D721Med (cell line): ENCODE measurements at places on chromosomes 7 and 10.

DNA sequence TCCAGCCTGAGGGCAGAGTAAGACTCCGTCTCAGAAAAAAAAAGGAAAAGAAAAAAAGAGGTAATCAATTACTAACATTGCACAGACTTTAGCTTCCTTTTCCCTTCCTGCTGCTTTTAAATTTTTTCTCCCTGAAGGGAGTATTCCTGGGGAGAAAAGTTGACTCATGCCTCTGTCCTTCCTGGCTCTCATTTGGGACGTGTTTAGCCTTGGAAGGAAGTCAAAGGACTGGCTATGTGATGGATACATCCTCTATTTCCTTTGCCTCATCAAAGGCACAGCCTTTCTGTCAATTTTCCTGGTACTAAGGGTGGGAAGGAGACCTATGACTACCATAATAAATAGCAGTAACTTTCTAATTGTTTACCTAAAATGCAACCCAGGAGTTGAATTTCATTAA is 77.6 kb downstream of the ITGA8 start:
- no peak for DNase-seq

- DNase-seq = no peak
Measured at GRCh38 chr7:35617041-35617440, 77.9 kb downstream of the HERPUD2 start.

DNA sequence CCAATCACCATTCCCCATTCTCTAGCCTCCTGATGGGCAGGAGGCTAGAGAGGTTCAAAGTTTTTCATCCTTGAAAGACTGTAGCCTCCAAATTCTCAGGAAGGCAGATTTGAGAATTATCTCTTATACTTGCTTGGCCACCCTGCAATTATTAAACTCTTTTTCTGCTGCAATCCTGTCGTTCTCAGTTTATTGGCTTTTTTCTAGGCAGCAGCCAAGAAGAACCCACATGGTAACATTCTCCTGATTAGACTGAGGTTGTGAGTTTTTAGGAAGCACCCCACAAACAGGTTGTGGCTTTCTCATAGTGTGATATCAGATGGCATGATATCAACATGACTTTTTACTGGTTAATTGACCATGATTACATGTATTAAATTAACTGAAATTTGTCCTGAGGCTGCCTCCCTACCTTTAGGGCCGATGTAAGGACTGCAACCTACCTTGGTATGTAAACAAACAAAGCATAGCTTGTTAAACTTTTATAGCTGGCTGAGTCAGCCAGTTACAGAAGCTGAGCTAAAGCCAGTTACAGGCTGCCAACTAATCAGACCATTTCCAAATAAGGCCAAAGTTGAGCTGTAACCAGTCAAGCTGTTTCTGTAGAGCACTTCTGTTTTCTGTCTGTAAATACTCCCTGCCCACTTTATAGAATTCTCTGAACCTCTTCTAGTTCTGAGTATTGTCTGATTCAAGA is 3.2 kb upstream of the ZNF248 start:
- no peak for DNase-seq

GRCh38 chr10:28180654-28181053 is 122.2 kb downstream of the MPP7 start:
- no peak for DNase-seq

DNA sequence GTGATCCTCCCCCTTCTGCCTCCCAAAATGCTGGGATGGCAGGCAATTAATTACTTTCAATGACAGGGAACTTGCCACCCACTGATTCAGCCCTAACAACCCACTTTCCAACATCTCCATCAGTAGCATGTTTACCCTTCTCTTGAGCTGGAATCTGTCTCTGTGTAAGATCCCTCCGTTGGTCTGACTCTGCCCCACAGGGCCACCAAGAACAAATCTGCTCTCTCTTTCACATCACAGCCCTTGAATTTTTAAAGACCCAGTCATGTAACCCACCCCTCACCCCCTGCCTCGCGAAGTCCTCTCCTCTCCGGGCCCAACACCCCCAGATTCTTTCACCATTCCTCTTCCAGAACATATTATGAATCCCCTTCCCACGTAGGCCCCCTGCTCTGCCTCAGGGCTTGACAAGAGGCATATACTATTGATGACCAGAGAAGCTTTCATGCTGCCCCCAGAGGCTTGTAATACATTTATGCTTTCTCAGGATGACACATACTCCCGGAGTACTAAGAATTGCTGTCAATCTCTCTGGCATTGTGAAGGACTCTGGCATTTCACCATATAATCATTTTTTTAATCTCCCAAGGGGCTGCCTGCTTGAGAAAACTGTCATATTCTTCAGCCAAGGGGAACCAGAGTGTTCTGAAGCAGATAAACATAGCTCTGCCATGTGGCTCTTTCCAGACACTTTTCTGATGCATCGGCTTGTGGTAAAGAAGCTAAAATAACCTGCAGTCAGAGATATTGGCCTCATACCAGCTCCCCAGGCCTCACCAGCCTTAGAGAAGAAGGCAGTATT is 179.2 kb upstream of the AUTS2 start:
- DNase-seq = no peak

DNA sequence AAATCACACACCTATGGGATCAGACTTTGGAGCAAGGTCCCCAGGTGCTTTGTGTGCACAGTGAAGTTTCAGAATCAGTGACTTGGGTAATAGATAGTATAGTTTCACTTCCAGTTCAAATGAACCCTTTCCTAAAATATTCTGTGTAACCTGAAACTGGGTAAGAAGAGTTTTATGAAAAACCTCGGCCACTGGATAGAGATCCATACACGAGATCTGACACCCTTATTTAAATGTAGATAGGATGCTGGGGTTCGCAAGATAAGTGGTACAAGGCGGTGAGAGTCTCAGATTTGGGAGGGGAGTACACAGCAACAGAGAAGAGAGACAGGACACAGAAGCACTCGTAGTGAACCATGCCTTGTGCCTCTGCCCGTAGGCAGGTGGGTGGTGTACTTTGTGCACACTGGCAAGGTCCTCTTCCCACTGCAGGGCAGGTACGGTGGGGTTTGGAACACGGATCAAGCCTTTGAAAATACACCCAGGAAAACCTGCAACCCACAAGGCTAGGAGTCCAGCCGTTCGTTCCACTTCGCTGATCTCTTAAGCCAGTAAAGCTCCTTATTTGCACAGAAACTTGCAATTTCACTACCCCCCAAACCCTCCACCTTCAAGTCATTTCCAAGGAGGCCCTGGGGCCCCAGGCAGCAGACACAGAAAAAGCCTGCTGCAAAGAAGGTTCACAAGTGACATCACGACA is 162.8 kb downstream of the USP6NL start:
- no peak for DNase-seq

- DNase-seq = no peak
Measured at GRCh38 chr7:36979810-36980248, 255.5 kb upstream of the AOAH start.

DNA sequence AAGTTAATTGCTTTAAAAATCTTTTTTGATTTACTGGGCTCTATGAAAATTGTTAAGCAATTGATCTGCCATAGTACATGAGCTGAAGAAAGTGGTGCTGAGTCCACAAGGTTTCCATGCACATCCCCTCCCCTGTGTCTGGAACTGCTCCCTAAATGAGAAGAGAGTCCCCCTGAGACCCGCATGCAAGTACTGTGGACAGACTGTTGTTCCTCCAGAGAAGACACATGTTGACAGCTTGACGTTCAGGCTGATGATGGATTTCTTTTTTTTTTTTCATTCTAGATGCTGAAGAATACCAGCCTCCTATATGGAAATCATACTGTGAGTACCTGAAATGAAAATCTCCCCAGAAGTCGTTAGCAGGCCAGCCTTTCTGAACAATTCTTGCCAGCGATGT is 159.8 kb downstream of the CHN2 start:
- no peak for DNase-seq

DNA sequence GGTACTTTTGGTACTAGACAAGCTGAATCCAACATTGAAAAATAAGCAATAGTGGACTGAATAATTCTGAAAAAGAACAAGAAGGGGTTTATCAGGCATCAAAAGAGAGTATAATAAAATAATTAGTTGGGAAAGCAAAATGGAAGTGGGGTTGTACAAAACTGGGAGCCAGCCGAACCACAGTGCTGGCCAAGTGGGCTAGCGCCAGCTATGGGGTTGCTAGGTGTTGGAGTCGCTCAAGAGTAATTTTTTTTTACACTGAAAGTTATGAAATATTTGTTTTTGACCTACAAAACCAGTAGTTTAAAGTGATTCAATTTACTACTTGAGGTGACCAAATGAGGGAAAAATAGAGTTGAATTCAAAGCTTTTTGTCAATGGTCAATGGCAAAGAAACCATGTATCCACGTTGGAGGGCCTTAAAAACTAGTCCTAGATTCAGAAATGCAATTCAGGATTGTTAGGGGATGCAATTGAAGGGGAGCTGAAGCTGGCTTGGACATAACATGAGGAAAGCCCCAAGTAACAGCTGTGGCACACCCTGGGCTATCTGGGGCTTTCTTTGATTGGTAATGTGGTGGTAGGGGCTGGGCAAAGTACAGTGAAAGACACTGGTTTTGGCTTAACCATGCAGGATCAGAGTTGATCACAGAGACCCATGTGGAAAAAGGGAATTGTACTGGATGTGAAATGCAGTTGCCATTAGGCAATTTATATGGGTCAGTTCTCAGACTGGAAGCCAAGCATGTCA is 28.3 kb upstream of the MSMB start:
- DNase-seq = no peak
